RWPE2 (cell line): ENCODE measurements at places on chromosomes 2 and 18.

DNA sequence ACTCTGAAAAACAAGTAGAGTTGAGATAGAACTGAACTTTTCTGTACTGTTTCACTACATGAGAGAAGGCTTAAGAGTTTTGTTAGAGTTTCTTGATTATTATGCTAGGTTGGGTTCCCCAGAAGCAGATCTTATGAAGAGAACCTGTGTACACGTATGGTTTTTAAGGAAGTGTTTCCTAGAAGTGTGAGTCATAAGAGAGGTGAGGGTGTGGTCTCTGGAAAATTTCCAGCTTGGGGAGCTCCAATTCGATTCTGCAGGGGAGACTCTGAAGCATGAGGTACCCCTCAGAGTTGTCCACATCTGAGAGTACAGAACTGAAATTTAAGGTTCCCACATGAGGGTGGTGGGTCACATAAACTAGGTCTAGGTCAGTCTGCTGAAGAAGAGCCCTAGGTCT is 83.3 kb upstream of the MAP2 start:
- no peak for DNase-seq

DNA sequence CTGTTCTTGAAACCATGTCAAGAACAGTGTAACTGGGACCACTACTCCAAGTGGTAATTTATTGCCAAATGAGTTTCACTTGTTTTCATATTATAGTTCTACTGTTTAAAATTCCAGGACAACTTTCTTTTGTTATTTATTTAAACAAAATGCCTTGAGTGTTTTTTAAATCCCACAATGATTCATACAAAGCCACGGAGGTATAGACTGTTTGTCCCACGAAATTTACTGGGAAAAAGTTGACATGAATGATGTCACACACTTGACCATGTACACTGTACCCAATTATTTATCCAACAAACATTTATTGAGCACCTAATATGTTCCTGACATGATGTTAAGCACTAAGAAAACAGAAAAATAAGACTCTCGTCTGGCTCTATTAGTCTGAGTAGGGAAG is 243.9 kb upstream of the SIX2 start:
- no peak for DNase-seq

DNA sequence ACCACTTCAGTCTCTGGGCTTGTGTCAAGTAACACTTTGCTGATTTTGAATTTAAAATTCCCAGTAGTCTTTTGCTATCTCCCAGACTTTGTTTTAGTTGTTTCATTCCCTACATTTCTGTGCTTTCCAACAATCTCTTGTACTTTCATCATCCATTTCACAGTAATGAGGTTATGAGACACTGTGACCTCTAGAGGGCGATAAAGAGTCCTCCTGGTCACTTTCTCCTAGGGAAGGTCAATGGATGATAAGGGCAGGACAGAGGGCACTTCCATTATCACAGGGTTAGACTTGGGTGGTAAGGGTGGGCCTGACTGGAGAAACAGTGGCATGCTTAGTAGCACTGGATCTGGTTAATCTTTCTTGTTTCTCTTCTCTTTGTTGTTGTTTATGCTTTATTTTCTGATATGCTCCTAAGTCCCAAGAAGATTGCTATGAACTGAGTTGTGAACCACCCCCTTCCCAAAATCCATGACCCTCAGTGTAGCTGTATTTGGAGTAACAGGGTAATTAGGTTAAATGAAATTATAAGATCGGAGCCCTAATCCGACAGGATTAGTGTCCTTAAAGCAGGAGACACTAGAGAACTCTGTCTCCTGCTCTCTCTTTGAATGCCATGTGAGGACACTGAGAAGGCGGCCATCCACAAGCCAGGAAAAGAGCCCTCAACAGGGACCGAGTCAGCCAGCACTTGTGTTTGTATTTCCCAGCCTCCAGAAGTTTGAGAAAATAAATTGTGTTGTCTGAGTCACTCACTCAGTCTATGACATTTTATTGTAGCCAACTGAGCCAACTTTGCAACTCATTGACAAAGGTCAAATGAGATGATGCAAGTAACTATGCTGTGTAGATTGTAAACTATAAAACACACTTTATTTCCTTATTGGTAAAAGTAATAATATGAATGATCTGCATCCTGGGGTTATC is 779.2 kb downstream of the CNTNAP5 start:
- DNase-seq, result no peak

DNA sequence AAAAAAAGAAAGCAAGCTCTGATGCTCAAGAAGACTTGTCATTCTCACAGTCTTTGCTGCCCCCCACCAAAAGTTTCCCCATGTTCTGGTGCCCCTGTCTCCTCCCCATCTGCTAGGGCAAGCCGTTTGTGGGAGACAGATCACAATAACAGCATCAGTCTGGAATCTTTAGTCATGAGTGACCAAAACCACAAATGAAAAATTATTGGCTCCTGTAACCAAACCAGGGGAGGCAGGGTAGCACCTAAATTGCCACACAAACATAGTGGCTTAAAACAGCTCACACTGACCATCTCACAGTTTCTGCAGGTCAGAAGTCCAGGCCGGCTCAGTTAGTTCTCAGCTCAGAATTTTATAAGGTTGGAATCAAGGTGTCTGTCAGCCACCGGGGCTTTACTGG is 9.1 kb upstream of the B3GNT7 start:
- no peak for DNase-seq

DNA sequence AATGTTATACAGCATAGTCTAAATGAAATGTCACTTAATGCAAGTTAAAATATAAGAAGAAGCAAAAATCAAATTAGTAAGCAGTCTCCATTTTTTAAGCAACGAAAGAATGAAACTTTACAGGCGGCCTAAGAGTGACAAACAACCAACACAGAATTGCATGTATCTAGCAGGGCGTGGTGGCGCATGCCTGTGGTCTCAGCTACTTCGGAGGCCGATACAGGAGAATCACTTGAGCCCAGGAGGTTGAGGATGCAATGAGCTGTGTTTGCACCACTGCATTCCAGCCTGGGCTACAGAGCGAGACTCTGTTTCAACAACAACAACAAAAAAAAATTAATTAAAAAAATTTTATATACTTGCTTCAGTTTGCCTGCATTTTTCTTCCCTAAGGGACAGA is 16.6 kb downstream of the RBMS1 start:
- DNase-seq, result no peak

DNA sequence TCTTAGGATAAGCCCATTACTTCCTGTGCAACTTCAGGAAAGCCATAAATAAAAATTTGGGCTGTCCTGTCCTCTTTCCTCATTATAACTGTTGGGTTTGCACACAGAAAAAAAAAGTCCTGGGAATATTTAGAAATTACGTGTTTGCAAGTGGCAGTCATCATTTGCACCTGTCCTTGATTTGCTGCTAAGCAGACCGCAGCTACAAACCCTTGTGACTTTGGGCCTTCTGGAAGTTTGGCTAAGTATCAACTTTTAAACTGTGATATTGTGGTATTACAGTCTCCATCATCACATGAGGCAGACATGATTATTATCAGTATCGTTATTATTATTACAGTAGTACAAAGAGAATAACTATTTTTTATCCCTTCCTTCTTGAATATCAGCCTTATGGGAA is 260.7 kb upstream of the SESTD1 start:
- no peak for DNase-seq

- peak; percentile 92 for DNase-seq
These were observed 32.1 kb upstream of the SIGLEC15 start for GRCh38 chr18:45793264-45793965.
